ENCODE measurements at places on chromosomes 4 and X. TPM values are rescaled to one million over a fixed set of nuclear protein-coding genes. Genes with fewer than 3 reads are reported as not detected.

DNA sequence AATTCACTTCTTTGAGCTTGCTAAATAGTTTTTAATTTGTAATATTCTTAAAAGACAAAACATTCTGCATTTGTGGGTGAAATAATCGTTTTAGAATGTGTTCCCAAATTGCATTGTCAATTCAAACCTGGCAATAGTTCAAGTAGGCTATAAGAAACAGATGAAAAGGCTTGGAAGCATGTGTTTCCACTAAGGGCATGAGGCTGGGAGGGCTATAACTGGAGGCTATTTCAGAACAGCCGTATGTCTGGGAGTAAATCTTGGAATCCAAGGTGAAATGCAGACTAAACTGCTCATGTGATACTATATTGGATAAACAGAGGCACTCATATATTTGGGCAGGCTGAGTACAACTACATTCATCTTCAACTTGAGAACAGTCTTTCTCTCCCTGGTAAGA, 117.4 kb upstream of the GRPR start:
- DNase-seq, result no peak

GRCh38 chr4:29309050-29309449, 1411.1 kb upstream of the PCDH7 start:
- no peak for DNase-seq

DNA sequence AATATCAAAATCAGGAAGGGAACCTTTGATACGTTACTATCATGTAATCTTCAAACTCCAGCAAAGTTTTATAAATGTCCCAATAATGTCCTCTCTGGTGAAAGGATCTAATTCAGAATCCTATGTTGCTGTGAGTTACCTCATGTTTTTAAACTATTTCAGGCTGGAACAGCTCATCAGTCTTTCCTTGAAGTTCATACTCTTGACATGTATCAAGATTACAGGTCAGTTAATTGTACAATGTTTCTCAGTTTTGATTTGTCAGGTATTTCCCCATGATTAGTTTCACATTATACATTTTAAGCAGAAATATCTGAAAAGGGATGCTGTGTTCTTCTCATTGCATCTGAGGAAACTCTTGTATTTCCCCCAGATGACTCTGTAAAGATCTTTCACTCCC, 136.5 kb upstream of the HS3ST1 start:
- DNase-seq, result no peak

The FAM47A gene
- not detected for polyA plus RNA-seq

- DNase-seq, result no peak
Observed at GRCh38 chr4:87012265-87012953, 77.6 kb downstream of the AFF1 start.

GRCh38 chr4:7549866-7550265, 115.1 kb upstream of the PSAPL1 start:
- DNase-seq, result no peak

All from muscle of arm (tissue), 14 donors.